Jurkat, Clone E6-1 (cell line): ENCODE measurements at places on chromosomes 6 and 20.

- no peak for DNase-seq
Measured at GRCh38 chr6:35492974-35493284, 4.0 kb downstream of the TEAD3 start.

GRCh38 chr6:42661540-42662153 is 60.8 kb downstream of the PRPH2 start:
- DNase-seq: peak; percentile 54

DNA sequence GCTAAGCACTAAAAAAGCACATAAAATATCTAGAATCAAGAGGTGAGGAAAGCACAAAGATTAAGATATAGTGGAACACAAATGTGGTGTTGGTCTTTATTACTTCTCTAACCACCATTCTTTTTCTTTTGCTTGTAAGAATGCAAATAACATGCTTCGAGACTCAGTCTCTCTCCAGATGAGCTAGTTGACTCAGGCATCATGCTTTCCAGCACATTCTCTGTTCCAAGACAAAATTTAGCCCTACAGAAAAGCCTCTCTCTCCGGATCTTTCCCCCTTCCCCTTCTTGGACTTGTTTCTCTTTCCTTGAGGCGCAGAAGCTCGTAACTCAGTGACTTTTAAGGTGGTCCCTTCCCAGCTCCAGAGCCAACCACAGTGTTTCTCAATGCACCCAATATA is 91.0 kb downstream of the FNDC1 start:
- no peak for DNase-seq

DNA sequence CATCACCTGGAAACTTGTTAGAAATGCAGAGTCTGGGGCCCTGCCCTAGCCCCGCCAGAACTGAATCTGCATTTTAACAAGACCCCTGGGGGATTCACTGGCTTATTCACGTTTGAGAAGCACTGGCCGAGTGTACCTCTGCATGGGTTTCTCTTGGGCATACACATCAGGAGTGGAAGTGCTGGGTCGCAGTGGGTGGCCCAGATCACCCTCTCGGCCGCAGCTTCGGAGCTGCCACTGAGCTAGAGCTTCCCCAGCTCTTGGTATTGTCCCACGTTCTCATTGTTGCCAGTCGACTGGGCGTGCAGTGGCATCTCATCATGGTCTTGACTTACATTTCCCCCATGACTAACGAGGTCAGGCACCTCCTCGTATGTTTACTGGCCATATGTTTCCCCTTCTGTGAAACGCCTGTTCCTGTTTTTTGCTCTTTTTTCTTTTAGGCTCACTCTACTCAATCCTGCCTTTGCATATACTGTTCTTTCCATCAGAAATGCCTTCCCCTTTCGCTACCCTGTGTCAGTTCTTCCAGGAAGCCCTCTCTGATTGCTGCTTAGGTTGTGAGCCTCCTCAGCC is 3.0 kb upstream of the DLGAP4 start:
- DNase-seq: no peak

DNA sequence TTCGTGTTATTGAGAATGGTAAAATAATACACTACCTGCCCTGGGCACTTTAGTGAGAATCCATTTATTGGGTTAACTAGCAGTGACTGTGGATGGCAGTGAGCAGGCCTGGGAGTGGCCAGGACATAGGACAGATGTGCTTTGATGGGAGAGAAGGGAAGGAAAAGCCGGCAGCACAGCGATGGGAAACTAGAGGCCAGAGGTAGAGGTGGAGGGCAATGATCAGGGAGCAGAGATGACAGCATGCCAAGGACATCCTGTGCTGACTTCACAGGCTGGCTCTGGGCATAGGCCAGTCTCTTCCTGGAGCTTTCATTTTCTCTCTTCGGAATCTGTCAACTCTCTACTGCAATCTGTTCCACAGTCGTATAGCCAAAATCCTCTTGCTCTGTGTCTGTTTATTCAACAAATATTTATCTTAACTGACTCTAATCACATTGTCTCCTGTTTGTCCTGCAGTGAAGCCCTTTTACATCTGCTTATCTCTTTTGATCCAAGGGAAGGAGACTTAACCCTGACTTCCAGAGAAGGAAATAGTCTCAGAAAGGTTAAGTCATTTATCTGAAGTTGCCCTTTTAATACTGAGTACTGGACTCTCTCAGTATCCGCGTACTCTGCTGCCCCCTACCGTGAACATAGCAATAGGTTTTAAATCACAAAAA is 18.4 kb upstream of the MMP24 start:
- peak; percentile 68 for DNase-seq
